DMS79 (cell line): ENCODE measurements at places on chromosomes 1 and 21.

GRCh38 chr1:80607064-80607463 is 1193.7 kb upstream of the ADGRL2 start:
- no peak for DNase-seq

DNA sequence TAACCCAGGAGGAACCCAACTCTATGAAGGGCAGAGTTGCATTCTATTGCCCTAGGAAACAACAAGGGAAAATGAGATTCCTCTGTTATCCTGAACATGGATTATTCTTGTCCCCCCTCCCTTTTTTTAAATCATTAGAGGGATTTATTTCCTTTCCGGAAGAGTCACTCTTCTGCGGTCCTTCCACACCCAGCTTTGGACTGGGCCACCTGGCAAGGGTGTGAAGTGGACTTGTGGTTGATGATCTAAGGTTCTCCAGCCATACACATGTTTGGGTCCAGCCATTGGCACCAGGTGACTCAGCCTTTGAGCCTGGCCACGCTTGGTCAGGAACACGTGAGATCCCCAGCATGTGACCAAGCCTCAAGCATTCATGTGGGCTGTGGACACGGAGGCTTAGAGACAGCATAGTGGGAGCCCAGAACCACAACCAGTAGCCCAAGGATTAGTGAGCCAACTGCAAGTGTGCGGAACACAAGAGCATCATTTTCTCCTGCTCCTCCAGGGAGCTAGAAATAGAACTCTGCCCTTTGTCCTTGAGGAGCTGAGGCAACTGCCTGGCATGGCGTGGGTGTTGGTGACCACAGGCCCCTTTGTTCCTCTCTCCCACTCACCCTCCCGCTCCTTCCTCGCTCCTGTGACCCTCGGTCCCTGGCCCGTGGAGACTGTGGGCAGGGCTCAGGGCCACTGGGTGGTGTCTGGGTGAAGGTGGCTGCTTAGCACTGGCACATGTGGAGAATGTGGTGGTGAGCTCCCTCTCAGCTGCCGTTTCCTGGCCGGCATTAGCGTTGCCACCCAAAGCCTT is 50.1 kb downstream of the NENF start:
- DNase-seq, result no peak

GRCh38 chr1:151583796-151584195 is 28.1 kb upstream of the SNX27 start:
- DNase-seq, result no peak

GRCh38 chr1:205929496-205930194 is 13.6 kb downstream of the SLC26A9 start:
- no peak for DNase-seq

- no peak for DNase-seq
These were observed 8.6 kb downstream of the CLDN14 start for GRCh38 chr21:36471254-36471723.

- DNase-seq, result no peak
These were observed 1.4 kb upstream of the WNT2B start for GRCh38 chr1:112507336-112507735.

DNA sequence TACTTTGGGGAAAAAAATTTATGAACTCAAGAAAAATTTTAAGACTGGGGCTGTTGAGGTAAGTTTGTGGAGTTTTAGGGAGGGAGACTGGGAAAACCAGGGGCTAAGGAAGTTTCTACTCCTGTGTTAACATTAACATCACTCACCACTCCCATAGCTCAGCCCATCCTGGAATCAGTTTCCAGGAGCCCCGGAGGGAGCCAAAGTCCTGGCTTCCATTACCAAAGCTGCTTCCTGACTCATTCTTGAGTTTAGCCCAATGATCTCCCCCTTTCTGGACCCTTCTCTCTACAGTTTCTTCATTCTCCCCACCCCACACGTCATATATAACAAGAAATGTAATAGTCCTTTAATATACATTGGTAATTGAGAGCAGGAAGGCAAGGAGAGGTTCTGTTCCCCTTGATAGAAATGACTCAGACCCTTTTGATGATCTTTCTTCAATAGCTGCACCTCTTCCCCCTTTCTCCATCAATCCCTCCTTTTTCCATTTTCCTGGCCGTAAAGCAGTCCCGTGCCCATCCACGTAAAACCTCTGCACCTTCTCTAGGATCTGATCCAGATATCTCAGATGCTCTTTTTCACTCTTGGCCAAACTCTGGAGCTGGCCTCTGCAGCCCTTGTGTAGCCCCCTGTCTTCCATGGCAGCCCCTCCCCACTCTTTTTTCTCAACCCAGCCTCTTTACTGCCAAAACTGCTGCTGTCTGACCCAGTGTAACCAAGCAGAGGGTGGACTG is 4.6 kb upstream of the PIAS3 start:
- no peak for DNase-seq

- DNase-seq, result no peak
These were observed 6.8 kb downstream of the HCRTR1 start for GRCh38 chr1:31624309-31624708.

DNA sequence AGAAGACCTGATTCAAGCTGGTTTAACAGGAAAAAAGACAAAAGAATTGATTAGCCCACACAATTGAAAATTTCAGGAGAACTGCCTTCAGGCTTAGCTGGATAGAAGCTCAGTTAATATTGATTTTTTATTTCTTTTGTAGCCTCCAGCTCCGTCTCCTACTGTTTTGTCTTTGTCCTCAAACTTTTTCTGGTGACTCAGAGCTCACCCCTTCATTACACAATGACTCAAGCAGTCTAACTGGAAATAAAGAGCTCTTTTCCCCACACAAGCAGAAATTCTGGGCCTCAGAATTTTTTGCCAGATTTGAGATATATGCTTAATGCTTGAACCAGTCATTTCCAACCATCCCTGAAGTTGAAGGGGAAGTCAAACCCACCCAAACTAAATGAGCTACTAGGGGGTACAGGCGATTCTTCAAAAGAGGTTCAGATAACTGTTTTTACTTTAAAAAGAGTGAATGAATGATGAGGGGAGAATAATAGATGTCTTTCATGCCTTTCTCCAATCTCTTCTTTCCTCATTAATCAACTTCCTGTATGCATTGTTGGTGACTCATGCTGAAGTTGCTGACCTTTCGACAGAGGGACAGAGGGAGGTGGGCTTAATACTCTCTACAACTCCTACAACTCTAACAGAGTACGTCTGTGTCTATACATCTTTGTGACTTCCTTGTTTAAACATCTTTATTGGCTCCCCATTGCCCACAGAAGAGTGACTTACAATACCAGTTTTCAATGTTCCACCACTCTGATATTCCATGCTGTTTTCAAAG is 6.2 kb upstream of the ACP6 start:
- DNase-seq, result no peak

DNA sequence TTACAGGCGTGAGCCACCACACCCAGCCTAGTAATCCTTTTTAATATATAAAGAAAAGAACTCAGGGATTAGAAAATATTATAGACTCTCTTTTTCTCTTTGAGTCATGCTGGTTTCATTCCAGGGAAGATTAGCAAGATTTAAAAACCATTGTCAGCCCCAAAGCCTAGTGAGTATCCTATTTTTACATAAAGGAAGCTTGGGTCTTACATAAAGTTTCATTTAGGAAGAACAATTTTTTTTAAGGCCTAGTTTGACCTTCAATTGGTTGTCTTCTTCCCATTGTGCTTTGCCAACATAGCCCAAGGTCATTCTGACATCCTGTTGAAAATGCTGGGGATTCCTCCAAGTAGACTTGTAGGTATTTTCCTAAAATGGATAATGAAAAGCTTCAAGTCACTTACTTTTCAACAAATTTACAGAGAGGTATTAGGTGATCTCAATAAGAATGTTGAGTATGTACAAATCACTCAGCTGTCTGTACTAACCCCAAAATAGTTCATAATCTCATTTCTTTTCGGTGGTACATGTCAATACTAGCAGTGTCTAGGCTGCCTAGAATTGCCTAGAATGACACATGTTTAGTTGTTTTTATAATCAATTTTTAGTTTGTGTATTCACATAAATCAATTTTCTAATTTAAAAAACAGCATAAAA is 4.3 kb upstream of the KIF14 start:
- no peak for DNase-seq

DNA sequence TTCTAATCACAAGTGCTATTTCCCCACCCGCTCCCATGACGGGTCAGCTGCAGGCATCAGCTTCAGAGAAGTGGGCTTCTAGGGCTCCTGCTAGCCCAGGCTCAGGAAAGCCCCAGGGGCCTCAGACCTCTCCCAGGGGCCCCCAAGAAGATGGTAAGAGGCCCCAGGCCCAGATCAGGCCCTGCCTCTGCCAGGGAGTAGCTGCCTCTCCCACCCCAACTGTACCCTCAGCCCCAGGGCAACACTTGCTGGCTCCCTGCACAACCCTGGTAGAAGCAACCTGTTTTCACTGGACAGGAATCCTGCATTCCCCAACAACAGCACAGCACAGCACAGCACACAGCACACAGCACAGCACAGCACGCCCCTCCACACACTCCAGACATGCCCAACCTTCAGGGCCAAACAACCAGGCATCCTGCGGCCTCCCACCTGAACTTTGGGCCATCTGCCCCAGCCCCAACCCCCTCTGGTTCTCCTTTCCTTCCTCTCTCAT is 6.5 kb downstream of the BLACAT1 start:
- DNase-seq, result no peak

GRCh38 chr21:36202726-36203602 is 46.3 kb downstream of the DOP1B start:
- no peak for DNase-seq

DNA sequence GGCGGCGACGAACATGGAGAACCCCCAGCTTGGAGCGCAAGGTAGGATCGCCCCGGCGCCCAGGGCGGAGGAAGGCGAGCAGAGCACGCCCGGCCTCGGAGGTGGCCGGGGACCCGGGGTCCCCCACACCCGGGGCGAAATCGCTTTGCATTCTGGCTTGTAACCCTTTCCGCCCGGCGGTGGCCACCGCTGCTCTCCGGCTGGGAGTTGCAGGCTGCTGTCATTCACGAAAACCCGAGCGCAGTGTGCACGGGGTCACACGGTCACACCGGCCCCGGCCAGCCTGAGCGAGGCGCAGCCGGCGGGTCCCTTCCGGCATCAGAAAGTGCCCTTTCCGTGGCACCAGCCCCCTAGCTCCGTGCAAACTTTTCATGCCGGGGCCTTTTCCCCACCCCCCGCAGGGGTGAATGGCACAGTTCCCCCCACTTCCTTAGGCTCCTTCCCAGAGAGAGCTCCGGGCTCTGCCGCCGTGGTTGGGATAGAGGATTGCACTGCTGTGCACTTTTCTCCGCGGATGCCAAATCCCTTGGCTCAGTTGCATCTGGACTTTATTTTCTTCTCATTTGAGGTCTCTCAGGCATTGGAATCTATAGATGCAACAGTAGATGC is 802 bp downstream of the KAZN start:
- no peak for DNase-seq

DNA sequence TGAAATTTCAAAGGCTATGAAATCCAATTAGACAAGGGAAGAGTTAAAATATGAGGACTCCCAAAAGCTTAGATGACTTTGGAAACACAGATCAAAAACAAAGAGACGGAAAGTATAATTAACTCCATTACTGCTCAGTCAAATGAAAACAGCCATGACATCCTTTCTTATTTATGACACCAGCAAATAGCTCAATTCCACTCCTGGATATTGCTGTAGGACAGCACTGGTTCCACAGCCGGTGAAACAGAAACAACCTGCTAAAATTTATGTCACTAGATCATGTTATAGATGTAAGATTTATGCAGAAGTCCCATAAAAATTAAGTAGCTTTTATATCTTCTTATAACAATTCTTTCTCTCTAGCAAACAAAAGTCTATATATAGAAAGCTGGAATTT is 65.6 kb upstream of the RRP15 start:
- DNase-seq, result no peak

- DNase-seq, result no peak
These were observed 136.5 kb upstream of the HNRNPU start for GRCh38 chr1:245000872-245001188.

- DNase-seq, result no peak
These were observed 160.2 kb upstream of the KCTD3 start for GRCh38 chr1:215406927-215407326.

DNA sequence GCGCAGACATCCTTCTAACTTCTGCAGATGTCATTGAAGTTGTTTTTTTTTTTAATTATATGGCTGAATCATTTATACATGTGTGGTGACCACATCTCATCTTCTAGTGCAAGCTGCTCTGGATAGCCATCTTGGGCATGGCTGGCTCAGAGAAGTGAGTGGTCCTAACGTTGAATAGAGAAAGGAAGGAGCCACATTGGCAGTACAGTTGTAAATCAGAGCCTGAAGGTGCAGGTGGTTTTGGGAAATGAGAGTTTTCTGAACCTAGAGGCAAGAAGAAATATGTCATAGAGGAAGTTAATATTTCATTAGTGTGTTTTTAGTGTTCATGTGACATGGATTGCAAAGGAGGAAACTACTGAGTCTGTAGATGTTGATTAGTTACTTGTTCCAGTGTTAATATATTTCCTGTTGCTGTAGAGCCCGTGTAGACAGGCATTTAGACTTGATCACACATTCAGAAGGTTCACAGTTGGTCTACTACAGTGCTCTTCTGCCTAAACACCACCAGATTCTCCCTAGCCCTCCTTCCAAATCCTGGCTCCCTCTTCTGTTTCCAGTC is 163.7 kb downstream of the ROR1 start:
- no peak for DNase-seq

DNA sequence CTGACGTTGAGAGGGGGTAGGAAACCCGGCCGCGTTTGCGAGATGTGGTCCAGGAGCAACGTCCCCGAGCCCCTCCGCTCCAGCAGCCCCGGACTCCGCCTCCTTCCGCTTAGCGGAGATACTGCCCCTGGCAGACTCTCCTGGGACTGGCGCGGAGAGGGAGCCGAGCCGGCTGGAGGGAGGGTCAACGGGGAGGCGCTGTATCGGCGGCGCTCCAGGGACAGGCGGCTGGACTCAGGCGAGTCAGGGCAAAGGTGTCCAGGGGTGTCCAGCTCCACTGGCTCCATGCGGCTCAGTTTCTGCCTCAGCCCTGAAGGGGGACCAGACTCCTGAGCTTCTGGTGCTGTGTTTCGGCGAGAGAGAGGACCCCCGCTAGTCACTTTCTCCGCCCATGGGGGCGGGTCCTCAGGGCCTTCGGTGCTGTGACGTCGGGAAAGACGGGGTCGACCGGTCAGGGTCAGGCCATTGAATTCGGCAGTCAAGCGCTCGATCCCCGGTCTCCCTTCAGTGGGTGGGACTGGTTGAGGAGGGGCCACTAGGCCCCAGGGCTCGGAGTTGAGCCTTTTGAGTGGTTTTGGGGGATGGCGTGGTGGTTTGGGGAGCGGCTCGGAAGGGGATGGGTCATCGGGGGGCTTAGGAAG is 2.8 kb upstream of the LIX1L start:
- peak; percentile 55 for DNase-seq
